ENCODE measurements at places on chromosomes 5 and 9.

DNA sequence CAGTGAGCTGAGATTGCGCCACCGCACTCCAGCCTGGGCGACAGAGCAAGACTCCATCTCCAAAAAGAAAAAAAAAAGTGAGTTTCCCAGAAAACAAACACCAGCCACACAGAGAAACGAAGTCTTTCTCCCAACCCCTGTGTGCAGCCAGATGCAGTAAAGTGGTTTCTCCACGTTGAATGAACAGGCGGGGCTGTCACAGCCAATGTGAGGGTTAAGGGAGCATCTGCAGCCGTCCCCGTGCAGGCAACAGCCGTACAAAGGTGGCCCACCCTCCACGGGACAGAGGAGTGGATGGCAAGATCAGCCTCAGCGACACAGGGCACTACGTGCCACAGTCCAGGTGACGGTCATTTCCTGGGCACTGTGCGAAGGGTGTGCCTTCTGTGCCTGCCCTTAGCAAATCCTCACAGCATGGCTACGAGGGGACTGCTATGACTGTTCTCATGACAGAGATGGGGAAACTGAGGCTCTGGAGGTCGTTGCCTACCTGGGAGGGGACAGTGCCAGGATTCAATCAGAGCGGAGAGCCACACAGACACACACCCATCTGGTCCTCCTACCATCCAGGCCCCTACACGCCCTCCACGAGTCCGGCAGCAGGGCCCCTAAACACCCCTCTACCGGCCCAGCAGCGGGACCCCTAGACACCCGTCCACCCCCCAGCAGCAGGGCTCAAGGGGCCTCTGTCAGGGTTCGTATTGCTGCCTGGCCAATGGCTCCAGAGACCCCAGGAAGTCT lies 2.3 kb downstream of the VAV2 start:
- no peak for DNase-seq

- DNase-seq, result no peak
These were observed 14.7 kb downstream of the GNG10 start for GRCh38 chr9:111676116-111676515.

GRCh38 chr5:103402851-103403250 lies 144.3 kb downstream of the MACIR start:
- no peak for DNase-seq

GRCh38 chr5:10366310-10367272 lies 13.1 kb downstream of the MARCHF6 start:
- DNase-seq, result no peak

- DNase-seq, result no peak
These were observed 155.8 kb downstream of the MYO10 start for GRCh38 chr5:16780325-16780724.

DNA sequence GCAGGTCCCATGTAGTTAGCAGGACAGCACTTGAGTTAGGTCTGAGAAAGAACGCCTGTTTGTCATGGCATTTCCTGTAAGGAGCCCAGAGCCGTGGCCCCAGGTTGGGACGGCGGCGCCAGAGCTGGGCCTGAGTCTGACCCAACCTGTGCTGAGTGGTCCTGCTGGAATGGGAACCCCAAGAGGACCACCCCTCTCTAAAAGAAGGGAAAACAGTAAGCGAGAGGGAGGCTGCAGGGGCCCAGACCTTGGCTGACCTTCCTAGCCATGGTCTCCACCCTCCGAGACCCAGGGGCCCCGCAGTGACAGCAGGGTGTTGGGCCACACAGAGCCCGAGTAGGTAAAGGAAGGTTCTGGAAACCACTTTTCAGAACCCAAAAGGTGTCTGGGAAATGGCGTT lies 1.8 kb upstream of the LRRC14B start:
- DNase-seq, result no peak

DNA sequence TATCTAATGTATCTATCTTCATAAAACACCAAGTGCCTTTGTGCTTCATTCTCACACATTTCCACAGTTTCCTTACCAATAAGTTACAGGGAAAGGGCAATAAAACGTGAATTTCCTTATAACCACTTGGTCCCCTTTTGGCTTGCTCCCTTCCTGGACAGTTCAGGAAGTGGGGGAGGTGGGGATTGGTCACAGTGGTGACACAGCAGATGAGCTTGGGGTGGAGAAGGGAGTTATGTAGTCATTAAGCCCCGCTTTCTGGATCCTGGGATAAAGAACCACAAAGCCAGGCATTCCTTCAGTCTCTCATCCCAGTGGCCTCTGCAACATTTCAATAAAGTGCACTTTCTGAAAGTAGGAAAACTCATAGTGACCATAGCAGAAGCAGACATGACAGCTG lies 47.1 kb upstream of the FYB1 start:
- DNase-seq, result no peak

GRCh38 chr9:93218671-93219420 lies 34.9 kb downstream of the WNK2 start:
- no peak for DNase-seq

GRCh38 chr9:97109194-97109811 lies 70.4 kb upstream of the CTSV start:
- DNase-seq, result peak; percentile 55

GRCh38 chr9:126550891-126551351 lies 62.8 kb upstream of the LMX1B start:
- DNase-seq, result no peak

GRCh38 chr5:68259700-68260099 lies 44.1 kb downstream of the PIK3R1 start:
- DNase-seq, result no peak

All from activated CD4-positive, alpha-beta T cell treated with anti-CD3 and anti-CD28 coated beads for 48 hours (primary cell).